ENCODE measurements at places on chromosomes 2 and 18.

GRCh38 chr2:74845217-74845751 is 11.4 kb downstream of the HK2 start:
- DNase-seq = no peak

DNA sequence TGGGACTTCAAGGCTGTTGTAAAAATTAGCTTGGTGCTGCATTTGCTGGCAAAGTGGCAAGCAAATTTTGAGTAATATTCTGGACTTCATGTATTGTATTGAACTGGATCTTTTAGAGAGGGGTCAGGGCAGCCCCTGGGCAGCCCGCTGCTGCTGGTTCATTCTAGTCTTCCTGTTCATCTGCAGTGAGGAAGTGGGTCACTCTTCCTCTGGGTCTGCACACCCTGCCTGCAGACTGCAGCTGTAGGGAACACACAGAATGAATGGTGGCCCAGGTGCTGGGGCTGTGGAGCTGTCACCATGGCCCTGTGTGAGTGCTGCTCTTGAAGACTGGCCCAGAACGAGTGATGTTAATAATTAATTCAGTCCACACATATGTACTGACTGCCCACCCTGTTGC is 9.4 kb downstream of the SH3RF3 start:
- no peak for DNase-seq

- DNase-seq = no peak
Measured at GRCh38 chr2:23299476-23300195, 85.3 kb upstream of the KLHL29 start.

DNA sequence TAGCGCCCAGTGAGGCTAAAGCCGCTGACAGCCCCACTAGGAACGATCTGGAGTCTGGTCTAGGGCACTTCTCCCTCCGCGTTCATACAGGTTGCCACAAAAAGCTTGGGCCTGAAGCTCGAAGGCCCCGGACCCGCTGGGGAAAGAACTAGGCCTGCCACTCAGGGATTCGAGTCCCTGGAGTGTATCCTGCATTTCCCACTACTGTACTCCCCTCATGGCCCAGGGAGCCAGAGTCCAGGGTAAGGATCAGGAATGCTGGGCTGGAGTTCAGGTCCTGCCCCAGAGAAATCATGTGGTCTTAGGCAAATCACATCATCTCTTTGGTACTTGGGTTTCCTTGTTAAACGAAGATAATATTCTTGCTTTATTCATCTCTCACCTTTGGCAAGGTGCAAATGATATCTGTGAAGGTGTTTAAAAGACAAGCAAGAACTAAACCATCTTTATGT is 1.4 kb upstream of the ZFP36L2 start:
- no peak for DNase-seq

DNA sequence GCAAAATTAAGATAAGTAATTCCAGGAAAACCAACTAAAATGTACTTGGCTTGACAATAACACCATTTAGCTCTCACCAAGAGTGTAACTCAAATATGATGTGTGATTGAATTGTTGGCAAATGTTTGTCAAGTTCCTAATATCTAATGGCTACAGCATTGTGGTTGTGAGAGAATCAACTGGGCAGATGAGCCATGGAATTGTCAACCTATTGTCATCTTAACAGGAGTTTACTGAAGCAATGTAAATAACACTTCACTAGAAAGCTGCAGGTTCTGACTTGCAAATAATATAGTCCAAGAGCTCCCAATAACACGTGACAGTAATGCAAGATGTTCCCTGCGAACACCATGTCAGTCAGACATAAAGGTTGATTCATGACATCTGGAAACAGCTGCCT is 495.2 kb upstream of the MEIS1 start:
- no peak for DNase-seq

DNA sequence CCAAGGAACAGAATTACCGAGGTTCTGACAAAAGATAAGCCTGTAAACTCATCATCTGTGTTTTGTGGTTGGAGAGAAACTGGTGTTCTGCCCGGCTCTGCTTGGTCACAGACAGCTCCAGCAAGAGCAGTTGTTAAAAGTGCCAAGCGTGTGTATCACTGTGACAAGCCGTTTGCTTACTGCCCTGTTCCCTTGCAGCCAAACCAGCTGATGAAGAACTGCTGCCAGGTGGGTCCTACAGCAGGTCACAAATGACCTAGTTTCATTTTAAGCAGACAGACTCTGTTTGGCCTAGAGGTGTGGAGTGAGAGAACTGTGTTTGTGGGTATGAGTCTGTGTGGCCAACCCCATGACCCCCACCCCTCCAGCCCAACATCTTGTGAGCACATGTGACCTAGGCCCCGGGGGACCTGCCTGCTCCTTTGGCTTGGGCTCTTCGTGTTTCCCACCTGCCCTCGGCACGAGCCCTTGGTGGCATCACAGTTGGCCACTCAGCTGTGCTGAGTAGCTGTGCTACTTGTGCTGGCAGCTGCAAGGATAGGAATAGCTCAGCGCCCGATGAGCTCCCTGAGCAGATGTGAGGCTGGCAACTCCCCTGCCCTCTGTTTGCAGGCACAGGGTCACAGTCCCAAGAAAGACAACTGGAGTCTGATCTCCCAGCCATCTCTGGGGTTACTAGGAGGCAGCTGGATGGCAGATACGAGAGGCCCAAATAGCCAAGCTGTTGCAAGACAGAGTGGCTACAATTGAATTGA is 9.7 kb downstream of the OXER1 start:
- DNase-seq = no peak

DNA sequence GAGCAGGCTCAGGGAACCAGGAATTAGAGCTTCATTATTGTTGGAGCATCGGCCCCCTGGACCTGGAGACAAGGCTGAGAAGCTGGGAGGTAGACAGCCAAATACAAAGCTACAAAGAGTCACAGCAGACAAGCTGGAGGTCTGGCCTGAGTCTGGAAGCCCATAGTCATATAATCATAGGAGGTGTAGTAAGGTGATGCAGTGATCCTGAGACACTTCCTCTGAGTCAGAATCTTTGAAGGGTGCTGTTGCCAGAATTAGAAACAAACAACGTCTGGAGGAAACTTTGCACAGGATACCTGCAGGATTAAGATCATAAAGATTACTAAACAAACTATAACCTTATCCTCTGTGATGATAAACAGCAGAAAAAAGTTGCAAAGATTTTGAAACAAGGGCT is 213.8 kb downstream of the DSC3 start:
- no peak for DNase-seq

GRCh38 chr2:35463805-35464596 is 891.6 kb upstream of the CRIM1 start:
- no peak for DNase-seq

- no peak for DNase-seq
Measured at GRCh38 chr2:1209761-1210160, 203.5 kb upstream of the TPO start.

GRCh38 chr2:118693287-118693822 is 154.1 kb downstream of the EN1 start:
- no peak for DNase-seq

DNA sequence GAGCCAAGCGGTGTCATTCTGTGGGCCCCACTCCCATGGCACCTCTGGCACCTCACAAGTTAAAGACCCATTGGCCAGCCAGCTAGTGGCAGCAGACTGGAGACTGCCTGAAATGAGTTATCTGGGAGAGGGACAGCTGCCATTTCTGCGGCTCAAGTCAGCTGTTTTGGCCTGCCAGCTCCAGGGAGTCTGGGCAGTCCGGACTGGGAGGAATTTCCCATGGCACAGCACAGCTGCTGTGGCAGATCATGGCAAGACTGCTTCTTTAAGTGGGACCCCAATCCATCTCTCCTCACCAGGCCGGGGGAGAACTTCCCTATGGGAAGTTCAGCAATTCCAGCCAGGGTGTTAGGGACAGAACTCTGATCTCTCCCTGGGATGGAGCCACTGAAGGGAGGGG is 2187.6 kb upstream of the CELF4 start:
- no peak for DNase-seq

GRCh38 chr18:59569390-59569791 is 127.8 kb downstream of the CCBE1 start:
- no peak for DNase-seq

DNA sequence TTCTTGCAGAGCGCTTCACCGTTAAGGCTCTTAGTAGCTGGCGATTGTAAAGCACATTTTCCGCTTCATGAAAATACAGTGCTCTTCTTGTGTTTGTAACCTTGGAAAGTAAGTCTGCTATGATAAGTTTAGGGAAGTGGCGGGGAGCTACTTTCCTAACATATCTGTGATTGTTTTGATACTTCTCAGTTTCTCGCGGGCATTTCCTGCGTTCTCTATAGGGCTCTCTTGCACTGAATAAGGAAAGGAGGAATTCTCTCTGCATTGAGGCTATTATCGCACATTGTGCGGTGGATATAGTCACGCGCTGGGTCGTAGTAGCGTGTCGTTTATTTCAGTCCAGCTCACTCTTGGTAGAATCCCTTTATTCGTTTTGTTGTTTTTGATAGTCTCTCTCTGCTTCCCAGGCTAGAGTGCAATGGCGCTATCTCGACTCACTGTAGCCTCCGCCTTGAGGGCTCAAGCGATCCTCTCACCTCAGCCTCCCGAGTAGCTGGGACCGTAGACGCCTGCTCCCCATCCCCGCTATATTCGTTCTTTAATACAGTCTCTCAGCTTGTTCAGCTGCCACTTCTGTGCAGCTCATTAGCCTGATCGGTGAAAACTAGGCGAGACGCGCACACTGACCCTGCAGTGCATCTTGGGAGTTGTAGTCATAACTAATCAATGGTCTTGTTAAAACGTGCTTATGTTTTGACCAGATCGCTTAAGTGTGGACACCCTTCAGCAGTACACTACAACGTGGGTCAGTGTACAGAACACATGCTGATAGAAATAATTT is 1.0 kb upstream of the PPP4R3B start:
- DNase-seq = peak; percentile 80

- DNase-seq = no peak
Measured at GRCh38 chr2:84292545-84292944, 166.5 kb downstream of the SUCLG1 start.

- DNase-seq = no peak
Measured at GRCh38 chr18:58657081-58657480, 14.2 kb upstream of the MALT1 start.

DNA sequence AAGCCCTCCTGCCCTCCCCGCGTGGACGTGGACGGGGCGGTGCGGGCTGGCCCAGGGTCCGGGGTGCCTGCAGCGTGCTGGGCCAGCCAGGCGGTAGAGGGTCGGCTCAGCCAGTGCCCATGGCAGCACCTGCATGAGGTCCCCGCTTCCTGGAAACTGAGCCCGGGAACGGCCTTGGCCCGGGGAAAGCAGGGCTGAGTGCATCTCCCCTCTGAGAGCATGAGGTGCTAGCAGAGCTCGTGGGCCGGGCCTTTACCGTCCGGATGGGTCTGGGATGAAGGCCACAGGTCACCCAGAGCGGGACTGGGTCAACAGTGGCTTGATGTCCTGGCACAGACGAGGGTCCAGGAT is 39.8 kb downstream of the TSHZ1 start:
- DNase-seq = no peak

- DNase-seq = no peak
Measured at GRCh38 chr18:75173125-75173432, 35.9 kb downstream of the PTGR3 start.

DNA sequence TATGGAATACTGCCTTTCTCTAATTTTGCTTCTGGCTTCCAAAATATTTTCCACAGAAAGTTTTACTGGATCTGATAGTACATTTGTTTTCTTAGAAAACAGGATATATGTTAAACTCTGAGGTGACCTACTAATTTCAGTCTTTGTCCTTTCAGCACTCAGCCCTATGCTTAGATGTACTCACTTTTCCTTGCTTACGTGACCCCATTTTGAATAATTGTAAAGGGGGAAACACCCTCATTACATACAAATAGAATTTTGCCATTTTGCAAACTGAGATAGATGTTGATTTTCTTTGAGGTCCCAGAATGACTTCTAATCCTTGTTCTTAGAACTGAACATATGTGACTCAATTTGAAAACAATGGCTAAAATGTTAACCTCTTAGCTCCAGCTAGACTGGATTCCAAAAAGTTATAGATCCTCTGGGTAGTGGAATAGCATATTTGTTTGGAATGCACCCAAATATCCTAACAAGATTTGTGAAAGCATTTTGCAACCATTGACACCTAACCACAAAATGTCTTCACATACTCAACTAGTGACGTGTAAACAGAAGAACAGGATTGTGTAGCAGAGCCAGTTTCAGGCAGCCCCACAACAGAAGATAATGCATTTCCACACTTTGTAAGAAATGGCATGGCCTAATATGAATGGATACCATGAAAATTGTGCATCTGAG is 44.8 kb upstream of the EHBP1 start:
- DNase-seq = no peak

DNA sequence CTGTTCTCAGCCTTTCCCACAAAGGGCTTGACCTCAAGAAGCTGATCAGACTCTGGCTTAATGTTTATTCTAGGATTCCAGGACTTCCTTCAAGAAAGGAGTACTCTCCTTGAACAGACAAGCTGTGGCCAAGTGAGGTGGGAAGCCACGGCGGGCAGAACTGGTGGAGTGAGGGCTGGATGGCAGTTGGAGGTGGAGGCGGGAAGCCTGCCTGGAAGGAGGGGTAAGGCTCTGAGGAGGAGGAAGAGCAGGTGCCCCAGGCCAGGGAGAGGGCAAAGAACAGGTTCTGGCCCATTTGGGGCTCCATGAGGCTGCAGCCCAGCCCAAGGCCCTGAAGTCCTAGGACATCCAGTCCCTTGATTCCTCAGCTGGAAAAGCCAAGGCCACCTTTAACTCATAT is 143.9 kb downstream of the CYP26B1 start:
- DNase-seq = no peak

DNA sequence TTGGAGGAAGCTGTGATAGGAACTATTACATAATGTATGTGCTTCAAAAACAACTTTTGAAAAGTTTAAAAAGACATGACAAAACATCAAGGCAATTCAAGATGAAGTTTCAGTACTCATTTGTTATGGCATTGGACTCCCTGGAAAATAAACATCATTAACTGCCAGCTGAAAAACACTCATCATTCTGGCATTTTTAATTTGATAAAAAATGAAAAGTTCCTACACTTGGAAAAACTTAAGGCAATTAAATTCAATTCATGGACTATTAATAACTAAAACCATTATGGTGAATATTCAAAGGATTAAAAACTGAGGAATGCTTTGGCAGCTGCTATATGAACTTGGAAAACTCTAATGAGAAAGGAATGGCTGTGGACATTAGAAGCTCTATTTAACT is 8.5 kb downstream of the TYW5 start:
- no peak for DNase-seq

- DNase-seq = no peak
Measured at GRCh38 chr2:177327009-177327408, 62.5 kb upstream of the NFE2L2 start.

DNA sequence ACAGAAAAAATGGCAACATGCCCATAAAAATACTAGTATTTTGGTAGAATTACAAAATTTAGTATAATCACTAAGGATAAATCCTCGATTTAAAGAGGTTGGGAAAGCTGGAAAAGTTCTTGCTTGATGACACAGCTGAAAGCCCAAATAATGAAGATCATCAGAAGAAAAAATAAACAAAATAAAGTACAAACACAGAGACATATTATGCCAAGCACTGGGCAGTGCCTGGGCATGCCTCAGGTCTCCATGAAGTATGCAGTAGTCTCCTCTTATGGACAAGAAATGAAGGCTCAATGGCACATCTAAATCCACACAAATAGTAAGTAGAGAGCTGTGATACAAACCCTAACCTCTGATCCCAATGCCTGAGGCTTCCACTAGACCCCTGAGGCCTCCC is 57.7 kb downstream of the RNU4ATAC start:
- no peak for DNase-seq
